ENCODE measurements at places on chromosomes 2 and 18. TPM values are rescaled to one million over a fixed set of nuclear protein-coding genes. Genes with fewer than 3 reads are reported as not detected.
A peak's percentile ranks its signal among the peaks of the same experiment; 100 is the strongest.

DNA sequence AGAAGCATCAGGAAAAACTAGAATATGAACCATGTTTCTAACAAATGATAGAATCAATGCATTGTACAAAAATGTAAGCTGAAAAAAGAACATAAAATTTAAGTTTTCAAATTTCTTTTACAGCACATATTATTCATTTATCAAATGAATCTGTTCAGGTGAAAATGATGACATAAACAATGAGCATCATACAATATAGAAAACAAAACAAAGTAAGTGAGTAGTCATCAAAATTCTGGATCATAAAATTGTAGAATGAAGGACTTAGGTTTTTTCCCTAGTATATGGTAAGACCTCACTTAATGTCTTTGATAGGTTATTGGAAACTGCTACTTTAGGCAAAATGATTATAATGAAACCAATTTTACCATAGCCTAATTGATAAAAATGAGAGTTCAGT lies 427.0 kb upstream of the KCNH7 start:
- H3K27ac ChIP-seq = no peak overlapping the region
- DNase-seq = no peak
- no peaks in the 10 kb centered on the region for H3K4me1 ChIP-seq
- no peaks in the 10 kb centered on the region for H3K36me3 ChIP-seq
- no peaks in the 10 kb centered on the region for H3K27me3 ChIP-seq

DNA sequence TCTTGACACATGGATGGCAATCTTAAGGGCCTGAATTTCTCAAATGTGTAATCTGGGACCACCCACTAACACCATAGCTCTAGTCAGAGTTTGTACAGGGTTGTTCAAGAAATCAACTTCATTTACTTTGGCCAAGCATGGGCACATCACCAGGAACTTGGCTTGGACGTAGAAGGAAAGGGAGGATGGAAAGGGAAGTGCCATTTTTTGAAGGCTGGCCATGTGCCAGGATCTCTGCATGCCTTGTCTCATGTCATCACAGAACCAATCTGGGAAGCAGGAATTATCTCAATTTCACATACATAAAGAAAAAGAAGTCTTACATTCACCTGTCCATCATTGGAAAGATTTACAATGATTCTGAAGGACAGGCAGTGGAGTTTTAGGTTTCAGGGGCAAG lies 128.1 kb downstream of the ANTXR1 start:
- no peak overlapping the region for H3K4me3 ChIP-seq
- no peaks in the 10 kb centered on the region for H3K27me3 ChIP-seq
- peaks cover 10% of the 10 kb centered on the region for H3K4me1 ChIP-seq
- no peak for DNase-seq
- H3K36me3 ChIP-seq = no peaks in the 10 kb centered on the region

- H3K27me3 ChIP-seq = no peaks in the 10 kb centered on the region
- no peaks in the 10 kb centered on the region for H3K36me3 ChIP-seq
- peaks cover 11% of the 10 kb centered on the region for H3K4me1 ChIP-seq
- H3K27ac ChIP-seq = no peak overlapping the region
These were observed 202.3 kb upstream of the TCF4 start for GRCh38 chr18:55790296-55790695.

DNA sequence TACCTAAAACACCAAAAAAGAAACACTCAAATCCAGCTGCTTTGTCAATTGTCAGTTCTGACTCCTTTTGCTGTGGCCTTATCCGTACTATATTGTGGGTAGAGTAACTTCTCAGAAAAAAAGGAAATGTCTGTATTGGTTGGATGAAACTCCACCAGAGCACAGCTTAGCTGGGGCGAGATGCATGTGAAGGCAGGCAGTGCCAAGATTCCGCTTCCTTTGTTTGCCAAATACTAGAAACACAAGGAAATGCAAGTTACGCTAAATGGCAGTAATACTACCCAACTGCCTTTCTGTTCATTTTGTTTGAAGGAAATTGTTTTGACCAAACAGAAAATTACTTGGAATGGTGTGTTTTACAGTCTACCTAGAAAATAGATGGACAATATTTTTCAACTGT lies 10.0 kb downstream of the KLF11 start:
- H3K27me3 ChIP-seq = no peaks in the 10 kb centered on the region
- H3K4me1 ChIP-seq = peaks cover 14% of the 10 kb centered on the region
- no peaks in the 10 kb centered on the region for H3K36me3 ChIP-seq
- H3K27ac ChIP-seq = no peak overlapping the region

GRCh38 chr2:239937866-239938640 lies 87.1 kb downstream of the NDUFA10 start:
- H3K4me1 ChIP-seq = no peaks in the 10 kb centered on the region
- H3K27ac ChIP-seq = no peak overlapping the region
- H3K4me3 ChIP-seq = no peak overlapping the region
- H3K36me3 ChIP-seq = no peaks in the 10 kb centered on the region
- no peak for DNase-seq

GRCh38 chr2:227864161-227864756 lies 7.2 kb upstream of the DAW1 start:
- H3K36me3 ChIP-seq = no peaks in the 10 kb centered on the region
- H3K27me3 ChIP-seq = no peaks in the 10 kb centered on the region
- no peak for DNase-seq

- DNase-seq = no peak
- H3K4me3 ChIP-seq = no peak overlapping the region
- no peaks in the 10 kb centered on the region for H3K27me3 ChIP-seq
These were observed 159.1 kb downstream of the SMAD7 start for GRCh38 chr18:48791636-48792105.

DNA sequence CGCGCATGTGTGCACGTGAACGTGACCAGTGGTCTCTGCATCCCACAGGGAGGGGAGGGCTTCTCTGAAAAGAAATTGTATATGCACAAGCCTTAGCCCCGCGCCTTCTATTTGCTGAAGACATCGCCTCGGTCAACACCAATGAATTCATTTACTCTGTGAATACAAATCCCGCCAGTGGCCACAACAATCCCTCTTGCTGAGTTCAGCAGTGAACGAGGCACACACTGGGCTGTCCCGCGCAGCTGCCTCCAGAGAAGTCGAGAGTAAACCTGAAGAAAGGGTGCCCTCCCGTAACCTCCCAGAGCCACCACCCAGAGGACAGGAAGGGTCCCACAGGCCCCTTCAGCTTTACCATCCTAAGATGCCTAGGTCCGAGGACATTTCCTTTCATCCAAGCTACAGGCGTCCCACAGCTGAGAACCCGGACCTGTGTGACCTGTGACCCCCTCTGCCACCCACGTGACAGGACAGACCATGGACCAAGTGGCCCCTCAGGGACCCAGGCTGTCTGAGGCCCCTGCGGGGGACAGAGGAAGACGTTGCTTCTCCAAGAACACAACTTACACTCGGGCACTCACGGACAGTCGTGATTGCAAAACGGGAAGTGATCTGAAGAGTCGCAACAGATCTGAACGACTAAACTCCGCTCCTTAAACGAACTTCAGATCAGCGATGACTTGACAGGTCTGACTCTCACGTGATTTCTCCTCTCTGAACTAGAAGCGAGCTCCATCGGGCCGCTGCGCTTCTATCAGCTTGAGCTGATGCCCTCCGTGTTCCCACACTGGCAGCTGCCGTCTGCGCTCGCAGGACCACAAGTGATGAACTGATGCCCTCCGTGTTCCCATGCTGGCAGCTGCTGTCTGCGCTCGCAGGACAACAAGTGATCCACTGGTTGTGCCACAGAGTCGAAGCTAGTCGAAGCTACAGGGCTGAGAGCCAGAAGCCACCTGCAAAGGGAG lies 92.7 kb downstream of the ZNF516 start:
- H3K4me1 ChIP-seq = peaks cover 13% of the 10 kb centered on the region
- no peaks in the 10 kb centered on the region for H3K27me3 ChIP-seq
- no peaks in the 10 kb centered on the region for H3K36me3 ChIP-seq
- no peak overlapping the region for H3K4me3 ChIP-seq
- no peak for DNase-seq
- no peak overlapping the region for H3K27ac ChIP-seq

DNA sequence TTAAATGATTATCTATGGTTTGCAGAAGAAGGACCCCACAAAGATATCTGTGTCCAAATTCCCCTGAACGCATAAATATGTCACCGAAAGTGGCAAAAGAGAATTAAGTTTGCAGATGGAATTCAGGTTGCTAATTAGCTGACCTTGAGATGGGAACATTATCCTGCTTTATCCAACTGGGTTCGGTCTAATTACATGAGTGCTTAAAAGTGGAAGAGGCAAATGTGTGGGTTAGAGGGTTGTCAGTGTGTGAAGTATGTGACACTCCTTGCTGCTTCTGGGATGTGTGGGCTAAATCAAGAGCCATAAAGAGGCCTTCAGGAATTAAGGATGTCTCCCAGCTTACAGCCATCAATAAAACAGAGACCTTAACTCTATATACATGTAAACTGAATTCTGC lies 53.5 kb downstream of the CDH19 start:
- no peak for DNase-seq
- H3K4me1 ChIP-seq = no peaks in the 10 kb centered on the region
- no peaks in the 10 kb centered on the region for H3K36me3 ChIP-seq
- no peak overlapping the region for H3K27ac ChIP-seq
- H3K27me3 ChIP-seq = no peaks in the 10 kb centered on the region

DNA sequence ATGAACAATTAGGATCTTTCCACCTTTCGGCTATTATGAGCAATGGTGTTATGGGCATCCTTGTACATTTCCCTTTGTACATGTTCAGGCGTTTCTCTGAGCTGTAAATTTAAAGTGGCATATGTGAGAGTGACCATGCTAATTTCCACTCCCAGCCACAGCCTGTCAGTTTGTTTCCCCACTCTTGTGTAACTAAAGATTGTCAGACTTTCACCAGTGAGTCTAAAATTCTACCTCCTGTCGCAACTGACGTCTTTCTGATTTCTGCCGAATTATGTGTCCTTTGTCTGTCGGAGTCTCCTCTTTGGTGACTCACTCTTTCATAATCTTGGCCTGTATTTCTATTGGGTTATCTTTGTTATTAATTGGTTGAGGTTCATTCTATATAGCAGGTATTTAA lies 50.7 kb downstream of the TRAPPC12 start:
- H3K27ac ChIP-seq = no peak overlapping the region
- no peak overlapping the region for H3K4me3 ChIP-seq
- no peaks in the 10 kb centered on the region for H3K4me1 ChIP-seq
- H3K27me3 ChIP-seq = no peaks in the 10 kb centered on the region
- no peak for DNase-seq

- H3K4me1 ChIP-seq = no peaks in the 10 kb centered on the region
- H3K27me3 ChIP-seq = no peaks in the 10 kb centered on the region
- no peak for DNase-seq
- H3K36me3 ChIP-seq = no peaks in the 10 kb centered on the region
These were observed 149.6 kb upstream of the GULP1 start for GRCh38 chr2:188142088-188142487.

DNA sequence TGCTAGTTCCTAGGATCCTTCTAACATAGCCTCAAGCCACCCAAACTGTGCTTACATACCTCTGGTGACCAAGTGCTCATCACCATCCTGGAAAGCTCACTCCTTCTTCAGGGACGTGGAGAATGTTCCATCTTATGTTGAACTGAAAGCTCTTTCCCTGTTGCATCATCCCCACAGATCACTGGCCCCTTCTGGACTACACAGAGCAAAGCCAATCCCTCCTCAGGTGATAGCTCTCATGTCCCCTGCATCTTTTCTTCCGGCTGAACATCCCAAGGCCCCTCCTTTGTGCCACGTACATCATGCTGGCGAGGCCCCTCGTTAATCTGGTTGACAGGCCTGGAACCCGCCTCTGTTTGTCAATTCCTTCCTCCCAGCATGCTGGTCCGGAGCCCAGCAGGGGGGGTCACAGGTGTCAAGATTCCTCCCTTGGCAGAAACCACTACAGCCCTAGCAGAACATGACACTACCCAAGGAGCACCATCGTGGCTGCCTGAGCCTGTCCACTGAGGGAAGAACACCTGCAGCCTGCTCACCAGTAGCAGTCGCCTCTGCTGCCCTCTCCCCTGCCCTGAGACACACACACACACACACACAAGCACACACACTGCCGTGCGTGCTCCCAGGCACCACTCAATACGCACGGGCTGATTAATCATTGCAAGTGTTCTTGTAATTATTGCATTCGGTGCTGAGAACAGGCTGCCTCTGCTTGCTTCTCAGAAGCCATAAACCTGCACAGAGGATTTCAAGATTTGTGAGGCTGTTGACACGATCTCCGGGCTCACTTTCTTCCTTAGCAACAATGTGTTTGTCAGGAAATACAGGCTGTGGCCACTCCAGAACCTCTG lies 6.3 kb upstream of the KCNK3 start:
- peak; percentile 38 for DNase-seq
- H3K36me3 ChIP-seq = no peaks in the 10 kb centered on the region
- peaks cover 11% of the 10 kb centered on the region for H3K4me1 ChIP-seq
- peaks cover 31% of the 10 kb centered on the region for H3K27me3 ChIP-seq
- no peak overlapping the region for H3K27ac ChIP-seq
- H3K4me3 ChIP-seq = no peak overlapping the region

- no peaks in the 10 kb centered on the region for H3K36me3 ChIP-seq
- no peak overlapping the region for H3K4me3 ChIP-seq
- no peak overlapping the region for H3K27ac ChIP-seq
- no peak for DNase-seq
These were observed 34.9 kb upstream of the PLA2R1 start for GRCh38 chr2:160097326-160097725.

GRCh38 chr2:23132823-23133595 lies 252.0 kb upstream of the KLHL29 start:
- no peaks in the 10 kb centered on the region for H3K27me3 ChIP-seq
- H3K27ac ChIP-seq = no peak overlapping the region
- no peak for DNase-seq
- H3K4me1 ChIP-seq = peaks cover 16% of the 10 kb centered on the region

DNA sequence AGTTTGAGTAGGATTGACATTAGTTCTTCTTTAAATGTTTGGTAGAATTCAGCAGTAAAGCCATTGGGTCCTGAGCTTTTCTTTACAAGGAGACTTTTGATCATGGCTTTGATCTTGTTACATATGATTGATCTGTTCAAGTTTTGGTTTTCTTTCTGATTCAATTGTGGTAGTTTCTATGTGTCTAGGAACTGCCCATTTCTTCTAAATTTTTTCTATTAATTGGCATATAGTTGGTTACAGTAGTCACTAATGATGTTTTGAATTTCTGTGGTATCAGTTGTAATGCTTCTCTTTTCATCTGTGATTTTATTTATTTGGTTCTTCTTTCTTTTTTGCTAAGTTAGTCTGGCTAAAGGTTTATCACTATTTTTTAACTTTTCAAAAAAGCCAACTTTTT lies 73.3 kb upstream of the DLGAP1 start:
- no peak for DNase-seq
- H3K27me3 ChIP-seq = no peaks in the 10 kb centered on the region
- H3K4me3 ChIP-seq = no peak overlapping the region

The CRYBA2 gene
- not detected for total RNA-seq

The TPGS2 gene
- total RNA-seq = 301 TPM

The VIT gene
- total RNA-seq = not detected

The FAM98A gene
- 13.3 TPM for total RNA-seq

The UPP2 gene
- total RNA-seq = not detected

The DES gene
- not detected for total RNA-seq

The SERPINB7 gene
- not detected for total RNA-seq

The DNAJC27 gene
- total RNA-seq = 19.1 TPM

The EN1 gene
- not detected for total RNA-seq

The RAPGEF4 gene
- total RNA-seq = 1.8 TPM

The CACNB4 gene
- 14.2 TPM for total RNA-seq

The PEX13 gene
- total RNA-seq = 74.9 TPM

The CPLX4 gene
- total RNA-seq = 0.12 TPM

The DNAJC5G gene
- not detected for total RNA-seq

The STARD6 gene
- not detected for total RNA-seq

The CRACDL gene
- total RNA-seq = 0.07 TPM

All from neural progenitor cell (in vitro differentiated cells).